Bronchus fibroblast of lung (primary cell): ENCODE measurements at places on chromosomes 12 and 14. TPM values are rescaled to one million over a fixed set of nuclear protein-coding genes. Genes with fewer than 3 reads are reported as not detected.

NDUFA9 gene
- total RNA-seq, result 65.9 and 80.9 TPM in 2 replicates

TAS2R8 gene
- not detected in 2 replicates for total RNA-seq

ACOT6 gene
- total RNA-seq, result not detected in 2 replicates

CYP46A1 gene
- total RNA-seq, result not detected in 2 replicates

PPFIA2 gene
- total RNA-seq, result 0.67 and 2.4 TPM in 2 replicates

RNU4-1 gene
- total RNA-seq, result under 0.01 TPM in 2 replicates

ATP5F1B gene
- 585 and 663 TPM in 2 replicates for total RNA-seq

WSB2 gene
- total RNA-seq, result 86.2 and 107 TPM in 2 replicates

LUM gene
- 100 and 103 TPM in 2 replicates for total RNA-seq

GPR162 gene
- 2.0 and 2.7 TPM in 2 replicates for total RNA-seq

OR11G2 gene
- total RNA-seq, result not detected in 2 replicates

CAPZA3 gene
- not detected in 2 replicates for total RNA-seq

NEUROD4 gene
- total RNA-seq, result not detected in 2 replicates

MRPL51 gene
- 138 and 139 TPM in 2 replicates for total RNA-seq

SLC8A3 gene
- total RNA-seq, result under 0.01 TPM in 1 of 2 replicates, not detected in the other

OR6C2 gene
- not detected in 2 replicates for total RNA-seq

ACVRL1 gene
- 11.3 and 20.2 TPM in 2 replicates for total RNA-seq

TC2N gene
- total RNA-seq, result under 0.01 TPM in 1 of 2 replicates, not detected in the other

MAP1LC3B2 gene
- total RNA-seq, result 0.17 and 0.30 TPM in 2 replicates

TOMM20L gene
- total RNA-seq, result not detected in 2 replicates

WNT5B gene
- 74.3 and 82.2 TPM in 2 replicates for total RNA-seq

KIAA0586 gene
- total RNA-seq, result 22.6 and 26.4 TPM in 2 replicates

TDRD9 gene
- 0.15 and 0.84 TPM in 2 replicates for total RNA-seq

MEG3 gene
- total RNA-seq, result 77.0 and 82.7 TPM in 2 replicates

AQP6 gene
- not detected in 2 replicates for total RNA-seq

CCDC60 gene
- total RNA-seq, result not detected in 2 replicates

CMA1 gene
- not detected in 2 replicates for total RNA-seq

WSCD2 gene
- total RNA-seq, result not detected in 2 replicates

PKP2 gene
- 0.67 and 1.2 TPM in 2 replicates for total RNA-seq

AKAP3 gene
- total RNA-seq, result 0.67 and 1.3 TPM in 2 replicates

NEDD8 gene
- total RNA-seq, result 234 and 246 TPM in 2 replicates

INSM2 gene
- not detected in 2 replicates for total RNA-seq

ADAMTS20 gene
- total RNA-seq, result not detected in 2 replicates

POTEM gene
- not detected in 2 replicates for total RNA-seq

EML5 gene
- 0.89 TPM in 1 of 2 replicates, not detected in the other for total RNA-seq

GDF11 gene
- total RNA-seq, result 10.9 and 14.3 TPM in 2 replicates

RDH16 gene
- total RNA-seq, result under 0.01 TPM in 1 of 2 replicates, not detected in the other

RD3L gene
- not detected in 2 replicates for total RNA-seq

ATG101 gene
- 50.7 and 52.3 TPM in 2 replicates for total RNA-seq

CLEC14A gene
- total RNA-seq, result 6.2 and 7.6 TPM in 2 replicates

CELA1 gene
- total RNA-seq, result not detected in 2 replicates

NELL2 gene
- total RNA-seq, result 1.5 TPM in 1 of 2 replicates, not detected in the other

NDUFA12 gene
- 189 and 202 TPM in 2 replicates for total RNA-seq

DENND5B gene
- 4.5 and 5.6 TPM in 2 replicates for total RNA-seq

AMHR2 gene
- total RNA-seq, result not detected in 2 replicates
